Astrocyte (in vitro differentiated cells and primary cell): ENCODE measurements at places on chromosomes 12 and 14.

DNA sequence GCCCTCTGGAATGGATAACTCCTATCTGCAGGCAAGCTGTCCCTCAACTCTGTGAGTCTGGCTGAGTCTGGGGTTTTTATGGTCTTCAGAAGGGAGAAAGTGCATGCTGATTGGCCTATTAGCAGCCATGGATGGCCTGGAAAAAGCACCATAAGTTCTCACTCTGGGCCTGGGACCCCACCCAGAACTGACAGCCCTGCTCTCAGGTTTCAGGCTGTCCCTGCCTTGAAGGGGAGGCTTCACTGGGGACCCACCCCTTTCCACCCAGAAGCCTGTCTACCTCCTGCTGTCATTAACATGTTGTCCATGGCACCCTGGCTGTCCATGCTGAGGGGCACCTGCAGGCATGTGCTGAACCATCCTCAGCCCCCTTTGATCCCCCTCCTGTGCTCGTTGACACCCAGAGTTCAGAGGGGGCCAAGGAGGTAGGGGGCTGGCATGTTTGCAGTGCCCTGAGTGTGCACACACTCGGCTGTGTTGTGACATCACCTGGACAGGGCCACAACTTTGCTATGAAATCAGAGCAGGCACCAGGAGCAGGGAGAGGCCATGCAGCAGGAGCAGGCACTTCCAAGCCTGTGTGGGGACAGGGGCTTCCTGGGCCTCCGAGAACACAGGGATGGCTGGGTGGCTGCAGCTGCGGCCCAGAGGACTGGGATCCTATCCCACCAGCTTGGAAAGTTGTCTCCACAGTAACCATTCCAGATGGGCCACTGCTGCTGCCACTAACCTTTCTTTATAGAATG, 84.7 kb downstream of the ACSS3 start:
- DNase-seq = no peak

DNA sequence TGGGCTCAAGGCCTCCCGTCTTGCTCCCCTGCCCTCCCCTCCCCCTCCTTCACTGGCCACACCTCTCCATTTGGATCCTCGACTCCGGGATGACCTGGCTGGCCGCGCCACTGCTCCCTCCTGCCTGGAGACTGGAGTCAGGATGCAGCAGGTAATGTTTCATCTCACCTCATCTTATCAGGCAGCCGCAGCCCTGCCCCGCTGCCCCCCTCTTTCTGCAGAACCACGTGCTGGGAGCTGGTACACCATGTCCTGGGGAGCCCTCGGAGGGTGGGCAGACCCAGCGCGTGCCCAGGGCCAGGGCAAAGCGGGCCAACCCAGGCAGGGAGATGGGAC, 31.1 kb downstream of the BEGAIN start:
- DNase-seq = no peak

DNA sequence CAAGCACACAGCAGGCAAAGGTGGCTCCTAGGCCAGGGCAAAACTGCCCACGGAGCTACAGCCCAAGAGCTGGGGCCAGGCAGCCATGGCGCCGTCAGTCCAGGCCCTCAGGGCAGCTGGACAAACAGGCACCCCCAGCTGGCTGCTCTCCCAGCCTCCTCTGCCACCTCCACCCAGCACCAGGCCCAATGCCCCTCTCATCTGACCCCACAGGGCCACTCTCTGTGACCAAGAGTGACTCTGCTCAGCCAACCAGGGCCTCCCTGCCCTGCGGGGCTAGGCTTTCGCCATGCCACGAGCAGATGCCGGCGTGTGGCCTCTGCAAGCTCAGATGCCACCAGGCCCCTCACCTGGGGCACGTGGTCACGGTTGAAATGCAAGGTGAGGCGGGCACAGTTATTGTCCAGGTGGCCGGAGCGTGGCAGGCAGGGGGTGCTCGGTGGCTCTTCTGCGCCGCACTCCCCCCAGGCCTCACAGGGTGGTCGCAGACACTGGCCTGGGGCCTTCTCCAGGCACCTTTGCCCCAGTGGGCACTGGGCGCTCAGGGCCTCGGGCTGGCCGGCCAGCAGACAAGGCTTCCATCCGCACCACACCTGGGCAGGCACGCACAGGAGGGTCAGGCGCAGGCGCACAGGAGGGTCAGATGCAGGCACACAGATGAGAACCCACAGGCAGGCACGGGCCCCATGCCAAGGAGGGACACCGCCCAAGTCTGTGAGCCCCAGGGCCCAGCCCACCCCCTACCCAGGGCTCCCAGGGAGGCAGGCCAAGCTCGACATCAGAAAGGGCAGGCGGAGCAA, 23.0 kb downstream of the JAG2 start:
- DNase-seq = no peak

- no peak for DNase-seq
Measured at GRCh38 chr12:9866860-9867269, 2.3 kb downstream of the CLEC2B start.

DNA sequence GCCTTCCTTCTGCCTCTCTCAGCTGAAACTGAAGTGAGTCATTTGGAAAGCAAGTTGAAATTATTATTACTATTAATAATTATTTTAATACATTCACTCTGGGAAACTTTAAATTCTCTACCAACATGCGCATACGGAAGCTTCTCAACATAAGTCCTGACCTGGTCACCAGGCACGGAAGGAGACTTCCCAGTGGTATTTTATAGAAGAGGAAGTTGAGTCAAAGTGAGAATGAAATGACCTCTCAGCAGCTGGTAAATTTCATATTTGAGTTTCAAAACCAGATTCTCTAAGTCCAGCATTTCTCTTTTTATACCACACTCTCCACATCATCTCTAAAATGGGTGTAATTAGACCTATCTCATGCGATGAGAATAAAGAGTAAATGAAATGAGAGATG, 747.4 kb downstream of the VRK1 start:
- no peak for DNase-seq

DNA sequence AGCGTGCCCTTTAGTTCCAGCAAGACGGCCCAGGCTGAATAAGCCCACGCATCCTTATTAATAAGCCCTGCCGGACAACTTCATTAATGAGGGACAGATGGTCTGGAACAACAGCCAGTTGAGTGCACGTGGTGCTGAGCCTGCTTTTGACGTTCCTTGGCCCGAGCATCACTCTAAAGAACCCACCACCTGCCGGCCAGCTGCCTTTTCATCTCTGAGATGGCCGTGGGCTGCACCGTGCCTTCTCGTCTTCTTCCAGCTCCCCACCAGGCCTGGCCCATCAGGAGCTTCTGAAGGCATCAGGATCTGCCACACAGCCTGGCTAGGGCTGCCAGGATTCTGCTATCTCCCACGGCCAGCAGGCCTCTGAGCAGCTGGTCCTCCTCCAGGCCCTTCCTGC, 80.0 kb downstream of the AACS start:
- DNase-seq = no peak

DNA sequence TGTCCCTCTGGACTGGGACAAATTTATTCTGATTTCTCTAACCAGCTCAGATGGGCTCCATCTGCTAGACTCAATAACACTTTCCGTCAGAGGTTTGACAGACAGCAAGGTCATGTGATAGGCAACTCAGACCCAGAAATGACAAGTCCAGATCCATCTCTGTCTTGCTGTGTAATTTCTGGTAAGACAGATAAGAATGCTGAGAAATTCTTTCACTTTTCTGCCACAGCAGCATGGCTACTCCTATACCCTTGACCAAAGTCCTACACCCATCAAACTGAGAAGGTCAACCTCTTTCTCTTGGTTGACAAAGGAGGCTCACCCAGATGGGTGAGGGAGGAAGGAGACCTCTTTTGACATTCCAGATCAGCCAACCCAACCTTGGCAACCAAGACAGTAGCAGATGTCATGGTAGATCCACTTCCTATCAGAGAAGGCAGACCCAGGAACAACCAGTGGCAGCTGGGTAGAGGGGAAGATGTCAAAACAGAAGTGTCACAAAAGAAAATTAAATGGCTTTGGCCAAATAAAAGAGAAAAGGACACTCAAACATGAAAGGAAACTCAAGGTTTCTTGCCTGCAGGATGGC, 36.9 kb upstream of the PRKAB1 start:
- no peak for DNase-seq

DNA sequence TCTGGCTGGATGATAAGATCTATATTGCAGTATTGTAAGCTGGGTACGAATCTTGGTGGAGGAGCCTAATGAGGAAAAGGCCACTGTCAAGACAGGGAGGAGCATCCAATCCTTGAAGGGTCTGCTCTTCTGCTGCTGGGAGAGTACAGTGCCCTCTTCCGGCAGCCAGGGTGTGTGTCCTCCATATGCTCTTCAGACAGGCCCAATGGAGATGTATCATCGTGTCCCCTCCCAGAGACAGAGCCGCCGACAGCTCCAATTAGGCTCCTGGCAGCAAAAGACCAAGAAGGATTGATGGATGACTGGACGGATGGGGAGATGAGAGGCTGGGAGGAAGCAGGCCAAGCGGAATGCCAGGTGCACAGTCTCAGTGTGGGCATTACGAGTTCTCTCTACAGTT, 51.6 kb upstream of the PIWIL1 start:
- DNase-seq = no peak

DNA sequence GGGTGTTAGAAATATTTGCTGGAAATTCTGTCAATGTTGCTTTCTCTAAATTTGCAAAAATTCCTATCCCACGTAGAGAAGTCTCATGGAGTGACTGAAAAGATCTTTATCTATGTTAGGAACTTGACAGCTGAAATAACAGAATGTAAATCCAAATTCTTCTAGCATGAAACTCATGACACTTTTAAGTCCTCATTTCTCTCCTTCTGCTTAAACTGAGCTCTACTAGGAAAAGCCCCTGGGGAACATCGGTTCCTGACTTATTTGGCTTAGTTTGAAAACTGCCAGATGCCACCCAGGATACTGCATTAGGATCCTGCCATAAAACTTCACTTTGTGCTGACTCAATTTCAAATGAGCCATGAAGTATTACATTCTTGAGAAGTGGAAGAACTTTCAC, 426.0 kb downstream of the GALC start:
- DNase-seq = peak; percentile 59

- DNase-seq = no peak
Measured at GRCh38 chr14:92595267-92595666, 81.7 kb downstream of the RIN3 start.

DNA sequence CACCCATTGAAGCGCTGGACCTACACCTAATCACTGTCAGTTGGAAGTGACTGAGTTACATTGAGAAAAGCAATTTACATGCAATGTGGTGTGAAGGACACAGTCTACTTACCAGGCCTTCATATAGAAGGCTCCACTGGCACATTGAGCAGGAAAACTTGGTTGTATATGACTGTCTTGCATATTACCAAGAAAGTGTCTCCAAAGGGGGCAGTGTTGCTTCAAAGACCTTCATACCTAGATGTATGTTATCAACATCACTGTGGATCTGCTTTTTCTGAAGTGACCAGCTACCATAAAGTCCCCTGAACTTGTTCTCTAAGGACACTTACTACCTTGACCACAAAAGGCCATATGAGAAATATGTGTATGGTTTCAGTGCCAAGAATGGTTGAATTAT, 64.1 kb downstream of the NELL2 start:
- no peak for DNase-seq

DNA sequence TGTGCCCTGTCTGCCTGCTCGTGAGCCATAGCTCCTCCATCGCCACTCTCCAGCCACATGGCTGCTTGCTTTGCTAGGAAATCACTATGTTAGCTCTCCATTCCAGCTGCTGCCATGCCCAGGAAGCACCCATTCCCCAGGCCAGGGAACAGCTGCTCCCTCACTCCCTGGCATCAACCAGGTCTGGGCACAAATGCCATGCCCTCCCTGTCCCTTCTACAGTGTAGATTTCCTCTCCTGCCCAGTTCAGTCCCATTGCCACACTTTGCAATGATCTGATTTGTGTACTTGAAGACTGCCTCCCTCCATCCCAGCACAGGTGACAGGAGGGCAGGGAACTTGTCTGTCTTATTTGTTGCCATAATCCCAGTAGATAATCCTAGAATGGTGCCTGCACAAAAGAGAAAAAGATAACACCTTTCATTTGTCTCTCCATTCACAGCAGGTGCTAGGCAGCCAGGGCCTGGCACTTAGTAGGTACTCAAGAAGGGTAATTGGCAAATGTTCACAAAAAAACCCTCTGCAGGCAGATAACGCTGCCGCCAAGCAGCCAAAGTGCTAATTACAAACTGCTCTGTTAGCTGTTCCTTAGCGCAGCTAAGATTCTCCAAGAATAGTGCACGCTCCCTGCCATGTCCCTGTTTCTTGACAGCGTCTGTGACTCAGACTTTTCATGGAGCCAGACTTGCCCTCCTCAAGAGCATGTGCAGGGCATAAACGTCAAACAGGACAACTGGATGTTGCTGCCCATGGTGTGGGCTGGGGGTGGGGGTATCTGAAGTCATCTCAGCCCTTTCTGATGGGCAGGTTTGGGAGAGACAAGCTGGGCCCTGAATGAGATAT, 69.1 kb downstream of the ARL6IP4 start:
- DNase-seq = no peak

- peak; percentile 20 for DNase-seq
Measured at GRCh38 chr14:96852823-96853422, 55.7 kb downstream of the VRK1 start.

GRCh38 chr12:74449872-74450271, 87.8 kb upstream of the ATXN7L3B start:
- peak; percentile 59 for DNase-seq

- DNase-seq = peak; percentile 45
Measured at GRCh38 chr14:59217011-59217410, 28.5 kb downstream of the DAAM1 start.

GRCh38 chr12:10717410-10717809, 5.7 kb downstream of the YBX3 start:
- DNase-seq = peak; percentile 51

DNA sequence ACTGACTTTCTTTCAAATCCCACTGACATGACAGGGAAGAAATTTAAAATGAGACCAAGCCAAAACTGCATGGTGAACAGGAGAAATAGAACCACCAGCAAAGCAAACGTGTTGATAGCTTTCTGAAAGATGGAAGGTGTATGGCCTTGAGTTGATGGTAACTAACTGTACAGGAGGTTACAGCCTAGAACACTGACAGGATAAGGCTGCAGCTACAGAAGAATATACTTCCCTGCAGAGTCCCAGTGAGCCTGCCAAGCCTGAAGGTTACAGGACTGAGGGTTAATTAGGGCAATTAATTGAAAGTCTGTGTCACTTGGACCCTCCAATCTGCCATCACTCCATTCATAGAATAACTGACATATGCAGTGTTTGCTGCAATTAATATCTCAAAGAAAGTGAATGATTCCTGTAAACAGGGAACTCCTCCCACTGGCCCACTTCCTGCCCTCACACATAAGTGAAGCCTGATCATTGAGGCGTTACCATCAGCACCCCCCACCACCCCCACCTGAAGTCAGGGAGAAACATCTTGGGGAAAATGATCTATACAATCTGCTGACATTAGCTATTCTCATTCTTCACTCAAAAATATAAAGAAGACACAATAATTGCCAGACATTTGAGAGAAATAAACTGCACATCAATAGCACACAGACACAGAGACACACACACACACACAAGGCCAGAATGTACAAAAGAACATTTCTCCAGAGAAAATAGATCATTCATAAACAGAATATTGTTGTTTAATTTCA, 73.4 kb downstream of the GTF2A1 start:
- no peak for DNase-seq
